ENCODE measurements at places on chromosomes 4 and X. TPM values are rescaled to one million over a fixed set of nuclear protein-coding genes. Genes with fewer than 3 reads are reported as not detected.

DNA sequence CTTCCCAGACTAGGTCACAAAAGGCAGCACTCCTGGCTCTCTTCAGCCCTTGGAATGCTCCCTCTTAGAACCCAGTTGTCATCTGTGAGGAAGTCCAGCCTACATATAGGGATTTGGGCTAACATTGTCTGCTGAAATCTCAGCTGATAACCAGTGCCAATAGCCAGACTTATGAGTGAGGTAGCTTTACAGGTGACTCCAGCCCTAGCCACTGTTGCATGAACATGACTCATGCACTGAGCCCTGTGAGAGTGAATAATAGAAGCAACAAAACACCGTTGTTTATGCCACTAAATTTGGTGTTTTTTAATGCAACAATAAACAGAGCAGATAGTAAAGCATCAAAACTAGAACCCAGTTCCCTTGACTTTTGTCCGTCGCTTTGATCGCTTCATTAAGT, 433.2 kb downstream of the STIM2 start:
- no peak for DNase-seq

The SPANXN3 gene
- not detected for total RNA-seq

The SHROOM2 gene
- total RNA-seq = 3.1 TPM

The TBC1D19 gene
- total RNA-seq = 29.8 TPM

The HTR2C gene
- not detected for total RNA-seq

The SPIN2A gene
- total RNA-seq = 2.9 TPM

DNA sequence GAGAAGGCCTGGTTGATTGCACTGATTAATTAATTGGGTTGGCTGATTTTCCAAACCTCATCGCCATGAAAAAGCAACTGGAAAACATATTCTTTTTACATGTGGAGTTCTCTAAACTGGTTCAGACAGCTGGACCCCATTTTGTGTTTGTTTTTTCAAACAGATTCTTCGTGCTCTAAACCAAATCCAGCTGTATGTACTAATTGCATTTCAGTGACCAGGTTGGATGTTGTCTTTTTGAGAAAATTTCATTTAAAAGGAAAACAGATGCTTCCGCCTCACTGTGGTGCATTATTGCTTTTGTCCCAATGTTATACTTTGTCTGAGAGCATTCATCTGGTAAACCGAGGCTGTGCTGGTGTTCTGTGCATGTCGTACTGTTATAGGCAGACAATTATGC, 67.8 kb upstream of the LNX1 start:
- DNase-seq = peak; percentile 35
